ENCODE measurements at places on chromosomes 11 and 22.

- DNase-seq, result no peak
These were observed 22.4 kb downstream of the ADM start for GRCh38 chr11:10327254-10327653.

DNA sequence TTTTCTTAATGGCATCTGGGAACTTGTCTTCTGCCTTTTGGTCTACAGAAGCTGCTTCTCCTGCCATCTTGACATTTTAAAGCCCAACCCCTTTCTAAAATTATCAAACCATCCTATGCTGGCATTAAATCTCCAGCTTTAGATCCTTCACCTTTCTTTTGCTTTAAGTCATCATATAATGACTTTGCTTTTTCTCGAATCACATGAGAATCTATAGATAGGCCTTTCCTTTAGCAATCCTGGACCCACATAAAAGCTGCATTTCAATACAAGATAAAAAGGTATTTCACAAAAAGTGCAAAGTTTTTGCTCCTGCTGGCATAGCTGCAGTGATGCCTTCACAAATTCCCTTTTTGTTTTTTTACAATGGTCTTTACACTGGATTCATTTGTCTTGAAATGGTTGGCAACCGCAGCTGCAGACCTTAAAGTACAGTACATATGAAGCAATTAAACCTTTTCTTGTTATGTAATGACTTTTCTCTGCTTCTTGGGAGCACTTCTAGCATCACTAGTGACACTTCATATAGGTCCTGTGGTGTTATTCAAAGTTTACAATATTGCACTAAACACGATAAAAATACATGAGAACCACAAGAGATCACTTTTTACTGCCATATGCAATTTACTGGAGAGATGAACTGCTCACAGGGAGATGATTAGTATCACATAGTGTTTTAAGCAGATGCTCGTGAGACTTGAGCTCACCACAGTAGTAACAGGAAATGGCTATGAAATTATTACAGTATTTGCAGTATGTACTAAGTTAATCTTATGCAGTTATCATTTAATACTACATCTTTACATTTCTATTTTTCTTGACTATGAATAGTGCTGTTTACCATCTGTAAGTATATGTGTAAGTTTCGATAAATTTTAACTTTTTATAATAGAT is 41.6 kb downstream of the ACER3 start:
- DNase-seq, result no peak

GRCh38 chr11:33307984-33308383 is 50.8 kb downstream of the HIPK3 start:
- no peak for DNase-seq

DNA sequence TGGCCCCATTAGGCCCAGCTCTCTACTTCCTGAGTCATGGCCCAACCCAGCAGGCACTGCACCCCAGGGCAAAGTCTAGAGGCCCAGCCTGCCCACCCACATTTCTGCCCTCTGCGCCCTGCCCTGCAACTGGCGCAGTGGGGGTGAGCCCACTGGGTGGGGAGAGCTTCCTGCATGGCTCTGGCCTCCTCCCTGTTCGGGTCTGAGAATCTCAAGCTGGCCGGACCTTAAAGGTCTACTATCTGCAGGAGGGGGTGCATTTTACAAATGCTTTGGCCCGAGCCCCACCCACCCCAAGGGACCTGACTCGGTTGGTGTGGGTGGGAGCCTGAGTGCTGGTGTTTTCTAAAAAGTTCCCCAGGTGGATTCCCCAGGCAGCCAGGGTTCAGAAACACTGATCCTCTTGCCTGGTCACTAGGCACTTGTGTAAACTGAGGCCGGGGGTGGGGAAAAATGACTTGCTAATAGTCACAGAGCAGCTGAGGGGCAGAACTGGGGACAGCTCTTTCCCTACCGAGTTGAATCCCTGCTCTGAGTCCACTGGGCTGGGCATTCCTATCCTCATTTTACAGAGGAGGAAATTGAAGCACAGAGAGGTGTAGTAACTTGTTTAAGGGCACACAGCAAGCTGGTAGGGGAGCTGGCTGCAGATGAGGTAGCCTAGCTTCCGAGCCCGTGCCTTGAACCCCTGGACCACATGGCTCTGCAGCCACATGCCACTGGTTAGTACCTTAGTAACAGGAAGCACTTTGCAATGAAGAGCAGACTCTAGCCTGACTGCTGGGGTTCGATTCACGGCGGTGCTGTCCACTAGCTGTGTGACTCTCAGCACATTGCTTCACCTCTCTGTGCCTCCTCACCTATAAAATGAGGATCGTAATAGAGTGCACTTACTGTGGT is 36.3 kb downstream of the CD82 start:
- no peak for DNase-seq

DNA sequence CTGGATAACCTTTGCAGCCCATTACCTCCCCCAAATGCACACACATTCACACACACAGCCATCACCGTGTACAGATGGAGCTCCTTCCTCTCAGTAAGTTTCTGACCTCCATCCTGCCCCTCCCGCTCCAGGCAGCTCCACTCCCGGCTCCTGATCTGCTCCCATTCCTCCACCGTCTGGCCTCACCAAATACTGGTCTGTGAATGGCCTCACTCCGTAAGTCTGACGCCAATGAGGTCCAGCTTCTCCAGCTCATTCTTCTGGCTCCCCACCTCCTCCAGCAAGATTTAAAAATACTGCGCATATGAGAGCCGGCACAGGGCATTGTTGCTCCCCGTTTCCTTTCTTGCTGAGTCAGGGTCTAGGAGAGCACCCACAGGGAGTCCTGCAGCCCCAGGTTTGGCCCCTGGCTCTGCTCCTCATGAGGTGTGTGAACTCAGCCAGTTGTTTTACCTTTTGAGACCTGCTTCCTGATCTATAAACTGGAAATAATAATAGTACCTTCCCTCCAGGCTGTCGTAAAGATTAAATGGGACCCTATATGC is 14.0 kb upstream of the TUB start:
- DNase-seq, result no peak
